Stimulated activated CD4-positive, alpha-beta T cell treated with anti-CD3 and anti-CD28 coated beads, Interleukin-2, amount 100 ng/mL, for 24 hours (primary cell): ENCODE measurements at places on chromosomes 7 and 10.

DNA sequence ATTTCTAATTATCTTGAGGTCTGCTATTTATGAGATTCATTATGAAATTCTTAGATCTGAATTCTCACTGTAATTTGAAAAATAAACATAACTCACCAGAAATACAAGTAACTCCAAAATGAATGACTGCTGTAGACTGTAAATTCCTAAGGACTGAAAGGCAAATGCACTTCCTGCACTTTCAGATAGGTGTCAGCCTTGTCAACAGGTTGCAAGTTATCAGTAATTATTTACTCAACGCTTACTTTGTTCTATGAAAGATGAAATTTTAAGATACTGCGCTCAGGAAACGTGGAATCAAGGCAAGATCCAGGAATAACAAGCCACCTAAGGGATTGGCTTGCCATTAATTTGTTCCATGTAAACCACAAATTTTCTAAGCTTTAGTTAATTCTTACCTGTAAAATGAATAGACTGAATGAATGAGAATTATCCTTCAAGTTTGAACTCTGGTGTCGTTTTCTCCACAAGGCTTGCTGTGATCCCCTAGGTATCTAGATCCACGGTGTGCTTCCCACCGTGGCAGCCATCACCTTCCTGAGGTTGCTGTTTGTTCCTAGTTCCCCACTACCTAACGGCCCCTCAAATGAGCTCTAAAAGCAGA is 12.6 kb downstream of the DHX32 start:
- DNase-seq, result peak; percentile 25

DNA sequence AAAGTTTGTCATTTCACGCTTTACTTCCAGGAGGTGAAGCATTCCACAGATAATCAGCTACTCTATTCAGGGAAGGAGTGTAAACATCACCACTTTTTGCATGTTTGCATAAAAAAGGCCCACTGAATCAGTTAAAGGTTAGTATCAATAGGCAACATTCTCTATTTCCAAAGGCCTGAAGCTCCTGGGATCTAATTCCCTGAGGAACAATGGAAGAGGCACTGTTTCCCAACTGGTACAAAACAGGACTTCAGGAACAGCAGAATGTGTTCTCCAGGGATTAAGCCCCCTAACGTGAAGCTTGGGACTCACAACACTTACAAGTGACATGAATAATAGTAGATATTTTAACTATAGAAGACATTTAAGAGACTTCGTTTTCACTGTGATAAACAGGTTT is 6.1 kb downstream of the LRRN3 start:
- DNase-seq, result no peak

DNA sequence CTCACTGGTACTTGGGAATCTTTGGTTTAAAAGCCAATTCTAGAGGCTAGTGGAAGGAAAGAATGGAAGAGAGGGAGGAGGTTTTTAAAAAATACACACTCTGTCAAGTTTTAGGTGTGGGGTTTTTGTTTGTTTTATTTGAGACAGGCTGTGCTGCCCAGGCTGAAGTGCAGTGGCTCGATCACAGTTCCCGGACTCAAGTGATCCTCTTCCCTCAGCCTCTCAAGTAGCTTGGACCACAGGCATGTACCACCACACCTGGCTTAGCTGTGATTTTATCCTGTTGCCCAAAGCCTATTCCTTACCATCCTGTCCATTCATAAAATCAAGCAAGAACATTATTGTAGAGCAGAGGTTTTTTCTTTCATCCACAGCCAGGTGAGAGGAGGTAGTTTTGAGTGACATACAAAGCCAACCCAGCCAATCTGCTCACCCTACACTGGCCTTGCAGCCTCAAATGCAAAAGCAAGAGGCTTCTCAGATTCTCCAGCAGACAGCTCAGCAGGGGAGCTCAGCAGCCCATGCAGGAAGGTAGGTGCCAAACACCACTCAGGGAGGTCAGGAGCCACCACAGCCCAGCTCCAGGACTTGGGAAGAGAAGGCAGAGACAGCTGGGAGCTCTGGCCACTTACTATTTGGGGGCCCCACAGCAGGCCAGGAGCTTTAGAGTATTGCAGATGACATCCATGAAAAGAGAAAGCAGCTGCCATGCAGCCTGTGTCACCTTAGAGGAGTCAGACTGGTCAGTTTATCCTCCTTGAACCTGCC is 65.8 kb downstream of the TMEM209 start:
- DNase-seq, result no peak

DNA sequence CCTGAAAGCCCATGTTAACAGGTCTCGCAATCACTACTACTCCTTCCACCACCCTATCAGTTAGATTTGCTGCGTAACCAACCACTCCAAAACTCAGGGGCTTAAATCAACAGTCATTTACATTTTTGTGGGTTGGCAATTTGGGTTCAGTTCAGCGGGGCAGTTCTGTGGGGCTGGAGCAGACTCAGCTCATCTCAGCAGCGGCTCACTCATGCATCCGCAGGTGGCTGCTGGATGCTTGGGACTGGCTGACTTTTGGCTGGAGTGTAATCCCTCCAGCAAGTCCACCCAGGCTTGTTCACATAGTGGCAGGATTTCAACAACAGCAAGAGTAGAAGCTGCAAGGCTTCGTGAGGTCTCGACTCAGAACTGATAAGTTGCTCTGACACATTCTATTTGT is 79.2 kb downstream of the NEUROD6 start:
- no peak for DNase-seq

DNA sequence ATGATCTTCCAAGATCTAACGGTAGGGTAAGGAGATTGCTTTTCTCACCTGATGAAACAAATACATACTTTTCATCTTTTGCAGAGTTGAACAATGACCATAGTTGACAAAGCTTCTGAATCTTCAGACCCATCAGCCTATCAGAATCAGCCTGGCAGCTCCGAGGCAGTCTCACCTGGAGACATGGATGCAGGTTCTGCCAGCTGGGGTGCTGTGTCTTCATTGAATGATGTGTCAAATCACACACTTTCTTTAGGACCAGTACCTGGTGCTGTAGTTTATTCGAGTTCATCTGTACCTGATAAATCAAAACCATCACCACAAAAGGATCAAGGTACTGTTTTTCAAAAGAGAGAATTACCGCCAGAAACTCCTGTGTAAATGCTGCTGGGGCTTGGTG is 79.9 kb downstream of the ANKRD61 start:
- no peak for DNase-seq

DNA sequence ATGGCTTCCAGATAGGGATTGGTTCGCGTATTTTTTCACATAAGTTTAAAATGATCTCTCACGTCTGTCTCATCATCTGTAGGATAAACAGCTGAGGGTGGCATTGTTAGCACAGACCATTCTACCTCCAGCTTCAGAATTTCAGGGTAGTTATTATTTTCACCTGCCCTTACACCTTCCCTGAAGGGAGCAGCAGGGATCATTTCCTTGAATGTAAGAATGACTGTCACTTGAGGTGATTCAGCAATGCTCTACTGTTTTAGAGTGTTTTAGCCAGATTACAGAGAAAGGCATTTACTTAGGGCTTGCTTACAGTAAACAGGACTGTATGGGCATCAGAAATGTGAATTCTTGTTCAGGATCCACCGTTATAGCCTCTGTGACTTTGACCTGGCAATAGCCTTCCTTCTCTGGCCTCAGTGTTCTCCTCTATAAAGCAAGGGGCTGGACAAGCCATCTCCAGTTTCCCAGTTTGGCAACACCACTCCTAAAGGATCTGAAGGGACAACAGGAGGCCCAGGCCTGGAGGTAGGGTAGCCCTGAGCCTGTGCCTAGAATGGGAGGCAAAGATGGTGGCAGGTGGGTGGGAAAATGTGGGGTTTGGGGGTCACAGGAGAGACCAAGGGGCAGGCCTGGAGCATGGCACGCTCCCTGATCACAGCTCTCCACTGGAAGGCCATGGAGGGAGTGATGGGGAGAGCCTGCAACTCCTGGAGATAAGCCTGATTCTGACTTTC is 1.2 kb upstream of the IGFBP1 start:
- DNase-seq, result no peak

GRCh38 chr7:92832534-92833023 is 3.8 kb downstream of the CDK6 start:
- peak; percentile 65 for DNase-seq

DNA sequence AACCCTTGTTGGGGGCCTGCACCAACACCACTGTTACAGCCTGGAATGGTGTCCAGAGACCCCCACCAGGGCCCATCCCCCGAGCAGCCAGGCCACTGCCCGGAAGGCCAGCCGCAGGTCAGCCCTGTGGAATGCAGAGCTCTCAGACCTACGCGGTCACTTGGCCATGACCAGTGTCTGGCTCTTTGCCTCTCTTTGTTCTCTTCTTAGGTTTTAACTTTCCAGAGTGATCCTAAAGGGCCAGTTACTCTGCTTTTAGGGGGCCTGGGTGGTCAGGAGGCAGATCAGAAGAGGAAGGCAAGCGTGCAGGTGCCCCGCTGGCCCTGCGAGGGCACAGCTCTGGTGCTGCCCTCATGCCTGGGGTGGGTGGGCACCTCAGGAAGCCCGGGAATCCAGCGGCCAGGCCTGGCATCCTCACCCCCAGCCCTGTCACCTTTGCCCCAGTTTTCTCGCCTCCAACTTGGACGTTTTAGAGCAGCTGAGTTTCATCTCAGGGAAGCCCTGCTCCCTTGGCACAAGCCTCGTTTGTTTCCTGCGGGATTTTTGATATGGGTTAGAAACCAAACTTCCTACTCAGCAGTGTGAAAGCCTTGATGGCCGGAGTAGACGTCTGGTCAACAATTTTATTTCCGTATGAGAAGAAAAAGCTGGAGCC is 62.5 kb upstream of the CHST15 start:
- DNase-seq, result no peak

DNA sequence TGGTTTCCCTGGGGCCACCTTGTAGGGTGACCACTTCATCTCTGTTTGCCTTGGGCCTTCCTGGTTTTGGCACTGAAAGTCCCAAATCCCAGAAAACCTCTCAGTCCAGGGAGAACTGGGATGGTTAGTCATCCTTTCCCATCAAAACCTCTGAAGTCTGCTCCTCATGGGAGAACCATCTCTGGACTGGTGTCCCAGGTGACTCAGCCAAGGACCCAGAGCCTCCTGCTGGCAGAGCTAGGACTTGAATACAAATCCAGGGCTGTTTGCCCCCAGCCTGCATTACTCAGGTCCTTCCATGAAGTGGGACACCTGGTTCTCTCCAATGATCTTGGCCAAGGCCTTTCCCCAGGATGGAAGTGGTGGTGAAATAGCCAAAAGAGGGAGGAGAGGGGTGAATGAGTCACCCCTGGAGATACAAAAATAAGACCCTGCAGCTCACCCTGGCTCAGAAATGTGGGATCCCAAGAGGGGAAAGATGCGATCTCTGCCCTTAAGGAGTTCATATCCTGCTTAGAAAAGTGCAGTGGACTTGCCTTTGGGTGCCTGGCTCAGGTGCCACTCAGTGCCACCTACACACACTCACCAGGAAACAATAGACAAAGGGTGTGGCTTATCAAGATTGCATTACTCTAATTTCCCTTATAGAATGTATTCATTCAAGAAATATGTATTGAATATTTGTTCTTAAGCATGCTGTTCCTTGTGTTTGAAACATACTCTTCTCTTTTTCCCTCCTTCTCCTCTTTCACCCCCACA is 22.0 kb downstream of the ADRA2A start:
- no peak for DNase-seq

DNA sequence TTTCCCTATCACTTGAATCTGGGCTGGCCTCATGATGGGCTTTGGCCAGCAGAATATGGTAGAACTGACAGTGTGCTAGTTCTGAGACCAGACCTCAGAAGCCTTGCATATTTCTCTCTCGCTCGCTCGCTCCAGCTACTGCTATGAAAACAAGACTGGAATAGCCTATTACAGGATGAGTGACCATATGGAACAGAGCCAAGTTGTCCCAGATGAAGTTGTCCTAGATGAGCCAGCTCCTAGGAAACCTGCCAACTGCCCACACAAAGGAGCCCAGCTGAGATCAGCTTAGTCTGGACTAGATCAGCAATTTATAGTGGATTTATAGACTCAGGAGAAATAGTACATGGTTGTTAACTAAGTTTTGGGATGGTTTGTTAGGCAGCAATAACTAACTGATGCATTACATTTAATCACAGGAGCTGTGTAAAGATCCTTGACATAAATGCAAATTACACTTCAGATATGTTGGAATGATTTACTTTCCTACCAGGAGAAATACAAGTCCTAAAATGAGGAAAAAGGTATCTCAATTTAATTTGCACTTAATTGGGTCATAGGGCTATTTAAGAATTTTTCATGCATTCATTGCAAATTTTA is 6.8 kb upstream of the HECW1 start:
- DNase-seq, result no peak

DNA sequence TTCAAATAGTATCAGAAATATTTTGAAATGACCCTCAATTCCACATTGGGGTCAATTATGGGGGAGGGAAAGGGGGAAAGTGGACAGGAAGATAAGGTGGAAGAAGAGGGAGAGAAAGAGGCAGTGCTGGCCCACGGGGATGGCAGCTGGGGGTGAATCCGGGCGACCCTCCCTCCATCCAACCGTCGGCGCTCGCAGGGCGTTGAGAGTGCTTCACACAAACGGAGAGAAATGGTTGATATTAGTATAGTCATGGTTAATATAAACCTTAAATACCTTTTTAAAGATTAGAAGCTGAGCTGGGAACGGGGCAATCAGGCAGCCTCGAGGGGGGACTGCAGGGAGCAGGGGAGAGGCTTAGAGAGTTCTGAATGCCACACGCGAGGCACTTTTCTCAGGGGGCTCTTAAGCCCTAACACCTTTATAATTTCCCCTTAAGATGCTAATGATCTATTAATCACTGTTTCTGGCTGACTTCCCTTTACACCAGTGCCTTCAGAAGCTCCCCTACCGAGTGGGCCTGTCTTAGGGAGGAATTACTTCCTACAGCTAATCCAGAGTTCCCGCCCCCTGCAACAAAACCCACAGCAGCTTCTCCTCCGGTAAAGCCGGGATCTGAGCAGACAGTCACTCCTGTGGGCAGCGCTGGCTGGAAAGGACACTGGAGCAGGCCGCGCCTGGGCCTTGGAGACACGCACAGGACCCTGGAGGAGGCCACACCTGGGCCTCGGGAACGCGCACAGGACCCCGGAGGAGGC is 39.5 kb downstream of the PRKAG2 start:
- no peak for DNase-seq

DNA sequence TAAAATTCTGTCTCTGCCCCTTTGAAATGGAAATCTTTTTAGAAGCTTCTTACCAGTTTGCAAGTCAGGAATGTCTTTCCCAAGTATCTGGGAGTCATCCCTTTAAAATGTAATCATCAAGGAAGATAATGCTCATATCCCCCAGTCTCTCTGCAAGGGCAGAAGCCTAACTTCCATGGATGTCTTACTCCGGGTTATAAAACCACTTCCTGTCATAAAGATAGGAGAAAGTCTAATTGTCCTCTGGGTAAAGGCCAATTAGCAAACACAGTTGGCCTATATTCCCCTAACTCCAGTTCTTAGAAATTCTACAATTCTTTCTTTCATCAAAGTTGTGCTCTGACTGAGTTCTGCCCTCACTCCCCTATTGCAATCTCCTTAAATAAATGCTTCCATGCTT is 1631.5 kb upstream of the LRRTM3 start:
- no peak for DNase-seq

GRCh38 chr7:14275356-14275755 is 285.9 kb upstream of the ETV1 start:
- DNase-seq, result no peak

- no peak for DNase-seq
Measured at GRCh38 chr7:95886501-95887090, 114.2 kb downstream of the DYNC1I1 start.

- DNase-seq, result no peak
Measured at GRCh38 chr7:128755819-128756476, 16.8 kb downstream of the CALU start.
